Cardiac muscle cell (in vitro differentiated cells and primary cell): ENCODE measurements at places on chromosomes 3 and 15. TPM values are rescaled to one million over a fixed set of nuclear protein-coding genes. Genes with fewer than 3 reads are reported as not detected.

DNA sequence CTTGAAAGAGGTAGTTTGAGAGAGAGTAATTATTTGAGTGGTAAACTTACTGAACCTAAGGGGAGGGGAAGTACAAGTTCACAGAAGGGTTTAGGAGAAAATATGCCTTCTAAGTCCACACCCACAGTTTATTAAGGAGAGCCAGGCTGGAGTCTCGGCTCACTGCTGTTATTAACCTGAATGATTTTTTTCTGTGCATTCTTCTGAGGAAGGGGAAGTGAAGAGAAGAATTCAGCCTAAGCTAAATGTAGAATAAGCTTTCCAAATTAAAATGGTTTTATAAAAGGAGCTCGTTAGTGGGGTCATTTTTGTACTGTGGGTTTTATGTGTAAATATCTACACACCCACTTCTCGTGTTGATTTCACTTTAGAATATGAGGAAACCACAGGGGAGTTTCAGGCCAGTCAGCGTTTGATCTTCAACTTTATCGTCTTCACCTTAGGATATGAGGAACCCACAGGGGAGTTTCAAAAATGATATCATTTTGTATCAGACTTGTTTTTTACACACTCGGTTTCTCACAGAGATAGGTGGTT, 1.5 kb downstream of the WHAMM start:
- no peak for DNase-seq

DNA sequence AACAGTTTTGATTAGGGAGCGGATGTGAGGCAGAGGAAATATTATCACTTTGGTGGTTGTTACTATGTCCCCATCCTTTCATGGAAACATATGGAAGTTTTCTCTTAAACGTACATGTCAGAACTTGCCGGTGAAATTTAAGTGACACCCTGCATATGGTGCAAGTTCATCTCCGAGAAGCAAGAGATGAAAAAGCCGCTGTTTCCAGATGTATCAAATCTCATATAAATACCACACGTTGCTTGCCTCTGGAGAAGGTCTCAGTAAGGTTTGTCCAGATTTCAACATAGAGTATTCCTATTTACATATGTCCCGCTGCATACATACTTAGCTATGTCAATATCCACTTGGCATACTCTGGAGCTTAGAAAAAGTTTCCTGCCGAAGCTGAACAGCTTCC, 172.2 kb upstream of the ICE2 start:
- DNase-seq, result no peak

DNA sequence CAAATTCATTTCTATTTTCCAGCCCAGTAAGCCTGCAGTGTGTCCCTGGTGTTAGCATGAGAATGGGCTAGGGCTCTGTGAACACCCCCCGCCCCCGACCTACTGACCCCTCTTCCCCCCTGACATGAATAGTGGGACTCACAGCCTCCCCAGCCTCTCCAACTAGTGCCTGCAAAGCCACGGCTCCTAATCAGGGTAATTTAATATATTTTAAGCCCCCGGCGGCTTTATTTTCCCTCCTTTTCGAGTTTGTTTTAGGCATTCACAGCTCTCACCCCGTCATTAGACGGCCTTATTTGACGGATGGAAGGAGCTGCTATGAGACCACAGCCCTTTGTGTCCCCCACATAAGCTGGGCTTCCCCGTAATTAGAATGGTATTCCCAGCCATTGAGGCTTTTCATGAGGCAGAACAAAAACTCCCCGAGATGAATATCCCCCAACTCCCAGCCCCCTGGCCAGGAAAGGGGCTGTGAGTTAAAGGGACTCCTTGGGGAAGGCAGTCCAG, 78.3 kb upstream of the POLG start:
- DNase-seq, result no peak

GRCh38 chr3:194082743-194083636, 53.0 kb upstream of the HES1 start:
- no peak for DNase-seq

DNA sequence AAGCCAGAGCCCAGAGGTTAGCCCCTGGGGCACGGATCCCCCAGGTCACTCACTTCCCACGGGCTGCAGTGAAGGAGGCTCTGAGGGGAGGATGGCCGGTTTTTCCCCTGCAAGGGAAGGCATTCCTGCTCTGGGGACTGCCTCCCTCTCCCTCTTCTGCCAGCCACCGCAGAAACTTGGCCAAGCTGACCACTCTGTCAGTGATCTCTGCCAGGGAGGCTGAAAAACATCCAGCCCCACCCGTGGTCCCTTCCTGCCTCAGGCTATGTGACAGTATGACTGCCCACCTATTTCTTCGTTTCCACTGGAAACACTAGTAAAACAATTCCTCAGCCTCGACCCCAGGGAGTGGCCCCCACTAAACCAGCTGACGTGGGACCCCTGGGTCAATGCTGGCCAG, 14.6 kb upstream of the FANCD2 start:
- peak; percentile 51 for DNase-seq

DNA sequence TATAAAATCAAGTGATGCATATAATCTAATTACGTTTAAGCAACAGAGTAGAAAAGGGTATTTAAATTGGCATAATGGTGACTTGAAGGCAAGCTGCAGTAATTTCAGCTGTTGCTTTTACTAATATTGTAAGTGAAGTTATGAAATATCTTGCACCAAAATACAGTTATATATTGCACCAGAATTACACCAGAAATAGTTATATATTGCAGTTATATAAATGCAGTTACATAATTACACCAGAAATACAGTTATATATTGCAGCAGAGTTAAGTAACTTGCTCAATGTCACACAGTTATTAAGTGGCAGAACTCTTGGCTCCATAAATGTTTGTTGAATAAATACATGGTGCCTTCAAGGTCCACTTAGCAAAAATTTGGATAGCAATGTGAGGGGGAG, 51.4 kb downstream of the PCOLCE2 start:
- no peak for DNase-seq

DNA sequence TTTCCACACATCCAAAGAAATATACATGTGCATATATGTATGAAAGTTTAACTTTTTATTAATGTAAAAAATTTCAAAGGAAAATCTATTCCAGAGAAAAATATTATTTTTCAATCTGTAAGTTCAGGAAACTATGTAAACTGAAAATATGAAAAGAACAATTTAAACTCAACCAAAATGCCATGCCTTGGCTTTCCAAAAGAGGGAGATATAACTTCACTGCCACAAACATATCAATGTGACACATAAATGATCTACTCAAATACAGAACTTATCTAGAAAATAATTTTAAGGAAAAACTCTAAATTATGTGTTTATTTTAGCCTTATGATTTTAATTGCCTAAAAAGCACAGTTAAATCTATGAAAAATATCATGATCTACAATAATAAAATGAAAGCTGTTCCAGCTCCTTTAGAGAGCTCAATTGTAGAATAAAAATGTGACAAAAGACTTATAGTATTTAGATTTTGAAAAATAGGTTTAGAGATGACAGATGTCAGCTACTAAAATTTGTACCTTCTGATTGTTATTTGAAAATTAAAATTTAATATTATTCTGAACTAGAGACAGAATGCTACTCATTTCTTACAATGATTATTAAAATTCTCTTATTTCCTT, 94.8 kb downstream of the GBE1 start:
- peak; percentile 21 for DNase-seq

GRCh38 chr15:67366904-67367303, 112.3 kb downstream of the IQCH start:
- no peak for DNase-seq

GRCh38 chr15:101615414-101615985, 36.7 kb downstream of the TM2D3 start:
- no peak for DNase-seq

DNA sequence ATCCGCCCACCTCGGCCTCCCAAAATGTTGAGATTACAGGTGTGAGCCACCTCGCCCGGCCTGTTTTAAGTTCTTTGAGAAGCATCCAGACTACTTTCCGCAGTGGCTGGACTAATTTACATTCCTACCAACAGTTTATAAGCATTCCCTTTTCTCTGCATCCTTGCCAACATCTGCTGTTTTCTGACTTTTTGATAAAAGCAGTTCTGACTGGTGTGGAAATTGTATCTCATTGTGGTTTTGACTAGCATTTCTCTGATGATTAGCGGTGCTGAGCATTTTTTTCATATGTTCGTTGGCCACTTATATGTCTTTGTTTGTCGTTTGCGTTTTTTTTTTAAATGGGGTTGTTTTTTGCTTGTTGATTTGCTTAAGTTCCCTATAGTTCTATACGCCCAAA, 208.4 kb upstream of the DPPA4 start:
- DNase-seq, result peak; percentile 2

- no peak for DNase-seq
Measured at GRCh38 chr3:114393367-114394072, 99.7 kb downstream of the TIGIT start.

GRCh38 chr3:99962703-99963102, 145.0 kb downstream of the CMSS1 start:
- no peak for DNase-seq

DNA sequence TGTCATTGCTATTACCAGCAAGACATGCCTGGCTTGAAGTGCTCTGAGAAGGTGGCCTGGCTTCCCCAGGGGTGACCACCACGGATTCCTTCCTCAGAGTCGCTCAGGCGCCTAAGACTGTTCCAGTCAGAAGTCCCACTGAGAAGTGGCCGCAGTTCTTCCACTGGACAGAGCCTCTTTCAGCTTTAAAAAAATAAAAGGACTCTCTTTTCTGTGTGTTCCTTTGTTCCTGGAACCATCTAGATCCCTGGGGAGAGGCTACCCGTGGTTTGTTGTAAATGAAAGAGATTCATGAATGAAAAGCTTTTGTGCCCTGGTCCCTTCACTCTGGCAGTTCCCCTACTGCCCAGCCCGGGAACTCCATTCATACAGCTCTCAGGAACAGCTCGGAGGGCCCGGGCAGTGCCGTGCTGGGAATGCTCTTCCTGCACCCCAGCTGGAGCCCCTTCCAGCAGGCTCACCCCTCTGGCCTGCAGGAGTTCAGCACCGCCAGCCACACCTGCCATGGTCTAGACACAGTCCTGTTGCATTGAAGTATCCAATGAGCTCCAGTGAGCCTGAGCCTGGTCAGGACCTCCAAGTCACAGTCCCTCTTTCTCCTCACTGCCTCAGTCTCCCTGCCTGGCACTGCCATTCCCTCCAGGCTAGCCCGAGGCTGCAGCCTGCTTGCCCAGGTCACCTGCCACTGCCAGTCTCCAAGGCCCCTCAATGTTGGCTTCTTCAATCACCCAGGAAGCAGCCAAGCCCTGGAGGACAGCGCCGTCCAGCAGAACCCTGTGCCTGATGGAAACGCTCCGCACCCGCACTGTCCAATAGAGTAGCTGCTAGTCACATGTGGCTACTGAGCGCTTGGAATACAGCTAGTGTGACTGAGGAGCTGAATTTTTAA, 75.4 kb downstream of the XXYLT1 start:
- no peak for DNase-seq

DNA sequence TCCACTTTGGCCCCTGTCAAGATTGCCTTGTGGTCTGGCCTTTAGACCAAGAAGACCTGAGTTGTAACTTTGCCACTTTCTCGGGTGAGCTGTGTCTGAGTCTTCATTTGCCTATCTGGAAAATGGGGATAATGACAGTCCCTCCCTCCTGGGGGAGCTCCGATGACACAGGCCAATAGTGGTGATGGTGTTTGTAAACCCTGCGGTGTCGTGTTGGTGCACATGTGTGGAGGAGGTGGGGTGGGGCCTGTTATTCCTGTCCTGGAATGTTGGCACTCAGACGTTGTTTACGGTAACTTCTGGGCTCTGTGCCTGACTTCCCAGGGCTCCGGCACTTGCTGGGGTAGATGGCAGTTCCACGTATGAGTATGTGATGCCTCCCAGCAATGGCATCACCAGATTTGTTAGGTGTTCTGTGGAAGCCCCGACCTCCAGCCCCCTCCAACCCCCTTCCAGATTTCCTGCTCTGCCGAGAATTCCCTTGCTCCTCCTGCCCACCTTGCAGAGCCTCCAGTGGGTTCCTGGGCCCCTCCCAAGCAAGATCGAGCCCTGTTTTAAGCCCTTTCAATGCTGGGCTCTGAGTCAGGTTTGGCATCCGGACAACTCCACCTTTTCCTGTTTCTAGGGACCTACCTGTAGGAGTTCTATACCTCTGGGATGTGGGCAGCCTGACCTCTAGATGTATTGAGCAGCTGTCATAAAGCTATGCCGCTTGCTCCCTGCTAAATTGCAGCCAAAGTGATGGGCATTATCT, 31.4 kb downstream of the HRH1 start:
- DNase-seq, result no peak

DNA sequence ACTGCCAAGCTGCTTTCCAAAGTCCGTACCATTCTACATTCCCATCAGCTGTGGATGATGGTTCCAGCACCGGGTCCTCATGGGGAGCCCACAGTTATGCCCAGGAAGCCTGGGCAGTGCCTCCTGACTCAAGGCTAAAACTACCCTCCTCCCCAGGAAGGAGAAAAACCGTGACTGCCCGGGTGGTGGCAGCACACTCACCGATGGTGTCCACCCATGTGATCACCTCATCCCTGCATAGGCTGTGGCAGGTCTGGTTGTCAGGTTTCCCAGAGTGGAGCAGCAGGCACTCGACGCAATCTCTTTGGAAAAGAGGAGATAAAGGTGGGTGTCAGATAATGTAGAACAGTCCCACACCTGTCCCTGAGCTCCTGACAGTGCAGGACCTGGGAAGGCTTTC, 38.6 kb downstream of the UMPS start:
- DNase-seq, result no peak

- DNase-seq, result no peak
Measured at GRCh38 chr3:173943264-173943663, 545.7 kb downstream of the NLGN1 start.

GABRR3 gene
- not detected in 2 replicates for total RNA-seq

RNF7 gene
- total RNA-seq, result 73.0 and 77.5 TPM in 2 replicates

C3orf20 gene
- 0.21 and 0.92 TPM in 2 replicates for total RNA-seq

NUP210 gene
- 24.2 and 41.9 TPM in 2 replicates for total RNA-seq

MELTF gene
- total RNA-seq, result 9.0 and 17.8 TPM in 2 replicates

OR5K2 gene
- not detected in 2 replicates for total RNA-seq

MEX3B gene
- total RNA-seq, result 12.4 and 12.7 TPM in 2 replicates

IGSF11 gene
- total RNA-seq, result 0.74 and 2.0 TPM in 2 replicates

BSN gene
- 1.9 and 2.1 TPM in 2 replicates for total RNA-seq

FBXO22 gene
- total RNA-seq, result 34.7 and 35.7 TPM in 2 replicates

STRIT1 gene
- total RNA-seq, result not detected in 2 replicates
